Activated T-helper 2 cell treated with anti-CD3 and anti-CD28 coated beads, Interferon-gamma antibody, Interleukin-2, Interleukin-4, amounts not matched to agents 10 μg/mL and 5 μg/mL and 100 μg/mL, durations not matched to agents 14 hours and 24 hours and 36 hours (primary cell): ENCODE measurements at places on chromosomes 6 and 20.
A peak's percentile ranks its signal among the peaks of the same experiment; 100 is the strongest.

- H3K4me3 ChIP-seq: no peak overlapping the region
- H3K4me1 ChIP-seq: peaks cover 8% of the 10 kb centered on the region
- H3K27ac ChIP-seq: peak overlapping the region; percentile 15
- no peak for DNase-seq
- H3K36me3 ChIP-seq: no peaks in the 10 kb centered on the region
- H3K27me3 ChIP-seq: no peaks in the 10 kb centered on the region
Measured at GRCh38 chr6:109322825-109323224, 59.4 kb downstream of the CD164 start.

DNA sequence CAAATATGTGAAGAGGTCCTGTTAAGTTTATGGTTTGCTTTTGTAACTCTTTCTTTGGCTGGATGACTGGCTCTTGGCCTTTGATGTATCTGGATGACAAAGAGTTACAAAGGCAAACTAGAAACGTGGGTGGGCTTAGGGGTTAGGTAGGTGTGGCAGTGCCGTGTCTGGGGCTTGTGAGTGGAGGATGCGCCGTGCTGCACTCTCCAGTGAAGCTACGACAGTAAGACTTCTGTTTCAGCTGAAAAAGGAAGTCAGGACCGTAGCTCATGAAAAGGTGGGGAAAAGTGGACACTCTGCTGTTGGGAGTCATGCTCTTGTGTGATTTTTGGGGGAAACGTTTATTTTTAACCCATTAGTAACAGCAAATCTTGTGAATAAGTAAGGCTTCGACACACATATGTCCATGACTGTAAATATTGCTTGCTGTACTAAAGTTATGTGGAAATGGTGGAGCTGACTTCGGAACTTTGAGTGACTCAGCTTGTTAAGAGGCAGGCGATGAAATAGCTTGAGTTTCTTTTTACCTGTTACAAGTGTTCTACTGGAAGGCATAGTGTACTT lies 45.6 kb downstream of the DUSP22 start:
- peak overlapping the region; percentile 66 for H3K27ac ChIP-seq
- no peak for DNase-seq
- no peaks in the 10 kb centered on the region for H3K27me3 ChIP-seq
- H3K4me3 ChIP-seq: peak overlapping the region; percentile 50
- H3K36me3 ChIP-seq: peaks cover 8% of the 10 kb centered on the region

DNA sequence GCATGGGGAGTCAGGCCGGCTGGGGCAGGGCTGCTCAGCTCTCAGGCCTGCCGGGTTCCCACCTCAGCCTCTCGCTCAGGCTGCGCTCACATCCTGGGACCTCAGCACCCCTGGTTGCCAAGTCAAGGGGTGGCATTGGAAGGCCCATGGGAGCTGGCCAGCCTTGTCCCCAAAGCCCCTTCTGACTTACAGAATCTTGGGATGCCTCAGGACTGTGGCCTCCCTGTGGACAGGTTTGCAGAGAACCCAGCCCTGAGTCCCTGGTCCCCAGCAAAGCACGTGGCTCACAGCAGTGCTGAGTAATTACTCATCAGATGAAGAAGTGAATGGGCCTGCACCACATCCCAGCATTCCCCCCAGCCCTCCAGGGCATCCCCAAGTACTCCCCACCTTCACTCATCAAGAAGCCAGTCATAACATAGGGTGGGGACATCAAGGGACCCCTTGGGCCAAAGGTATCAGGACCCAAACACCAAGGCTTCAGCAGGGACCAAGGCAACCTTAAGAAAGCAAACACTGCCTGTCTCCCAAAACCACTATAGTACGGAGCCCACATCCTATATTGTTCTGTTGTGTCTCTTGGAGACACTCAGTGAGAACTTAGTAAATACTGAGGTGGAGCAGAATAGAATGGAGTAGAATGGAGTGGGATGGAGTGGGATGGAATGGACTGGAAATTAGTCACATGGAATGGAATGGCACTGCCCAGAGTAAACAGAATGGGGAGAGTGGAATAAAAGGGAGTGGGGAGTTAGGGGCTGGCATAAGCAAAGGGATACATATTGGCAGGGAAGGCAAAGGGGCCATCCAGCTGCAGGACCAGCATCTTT lies 3.6 kb downstream of the PGC start:
- DNase-seq: no peak
- no peaks in the 10 kb centered on the region for H3K4me1 ChIP-seq
- no peak overlapping the region for H3K27ac ChIP-seq
- H3K36me3 ChIP-seq: no peaks in the 10 kb centered on the region

DNA sequence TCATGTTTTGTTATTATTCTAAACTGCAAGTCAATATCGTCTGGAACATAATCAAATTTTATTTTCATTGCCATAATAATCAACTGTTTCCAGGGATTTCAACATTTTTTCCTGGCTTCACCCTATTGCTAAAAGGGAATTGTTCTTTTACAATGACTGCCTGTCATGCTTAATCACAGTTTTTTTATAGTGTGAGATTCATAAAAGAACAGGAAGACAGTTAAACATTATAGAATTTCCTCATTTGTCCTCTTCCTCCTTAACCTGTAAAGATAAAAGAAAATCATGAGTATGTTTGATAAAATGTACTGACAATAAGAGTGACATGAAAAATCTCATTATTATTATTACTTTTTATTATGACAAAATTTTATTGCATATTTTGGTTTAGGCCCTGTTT lies 73.3 kb upstream of the CENPW start:
- no peaks in the 10 kb centered on the region for H3K4me1 ChIP-seq
- no peaks in the 10 kb centered on the region for H3K27me3 ChIP-seq
- H3K4me3 ChIP-seq: no peak overlapping the region
- no peaks in the 10 kb centered on the region for H3K36me3 ChIP-seq
- no peak overlapping the region for H3K27ac ChIP-seq

DNA sequence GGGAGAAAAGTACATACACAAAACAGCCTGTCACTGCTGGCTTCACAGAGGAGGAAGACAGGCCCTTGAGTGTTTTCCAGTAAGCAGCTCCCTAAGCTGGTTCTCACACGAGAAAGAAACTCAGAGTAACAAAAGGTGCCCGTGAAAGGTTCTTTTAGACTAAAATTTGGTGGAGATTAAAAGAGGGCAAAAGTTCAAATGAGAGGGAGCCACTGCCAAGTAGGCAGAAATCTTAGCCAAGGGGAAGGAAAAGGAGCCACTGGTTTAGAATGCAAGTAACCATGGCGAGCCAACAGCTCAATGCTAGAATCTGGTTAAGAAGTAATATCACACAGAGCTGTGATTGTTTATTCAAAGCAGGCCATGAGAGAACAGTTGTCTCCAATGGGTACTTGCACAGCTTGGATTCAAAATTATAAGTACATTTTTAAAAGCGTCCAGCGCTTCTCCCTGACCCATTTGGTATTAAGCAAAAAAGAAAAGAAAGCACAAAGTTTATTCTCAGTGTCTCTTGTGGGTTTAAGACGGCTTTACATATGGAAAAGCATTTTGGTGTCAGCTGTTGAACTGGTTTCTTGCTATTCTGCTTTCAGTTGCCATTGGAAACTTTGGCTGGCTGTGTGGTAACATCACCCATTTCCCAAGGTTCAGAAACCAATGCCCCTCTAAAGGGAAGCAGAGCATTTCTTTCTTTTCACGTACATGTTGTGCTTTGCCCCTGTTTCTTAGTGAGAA lies 648.5 kb downstream of the RNF144B start:
- DNase-seq: no peak
- H3K4me3 ChIP-seq: no peak overlapping the region
- no peaks in the 10 kb centered on the region for H3K36me3 ChIP-seq
- no peak overlapping the region for H3K27ac ChIP-seq

DNA sequence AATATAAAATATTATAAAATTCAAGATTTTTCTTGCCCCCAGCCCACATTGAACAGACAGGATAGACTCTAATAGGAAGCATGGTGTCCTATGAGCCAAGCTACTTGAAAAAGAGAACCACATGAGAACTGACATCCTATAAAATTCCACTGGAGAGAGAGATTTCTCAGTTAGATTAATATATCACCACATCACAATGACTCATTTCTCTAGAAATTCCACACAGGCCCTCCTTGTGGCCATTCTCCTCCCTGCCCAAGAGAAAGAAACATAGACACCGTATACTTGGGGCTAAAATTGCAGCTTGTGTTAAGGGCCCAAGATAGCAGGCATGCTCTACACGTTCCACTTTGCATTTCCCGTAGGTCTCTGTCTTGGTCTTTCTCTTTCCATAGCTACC lies 481.4 kb downstream of the PTPRT start:
- no peak overlapping the region for H3K4me3 ChIP-seq
- no peak overlapping the region for H3K27ac ChIP-seq
- no peak for DNase-seq
- H3K27me3 ChIP-seq: no peaks in the 10 kb centered on the region
- H3K36me3 ChIP-seq: no peaks in the 10 kb centered on the region
- H3K4me1 ChIP-seq: no peaks in the 10 kb centered on the region

GRCh38 chr6:41757931-41758640 lies 10.9 kb upstream of the PGC start:
- no peak overlapping the region for H3K27ac ChIP-seq
- peaks cover 12% of the 10 kb centered on the region for H3K27me3 ChIP-seq
- H3K36me3 ChIP-seq: no peaks in the 10 kb centered on the region
- no peak overlapping the region for H3K4me3 ChIP-seq

DNA sequence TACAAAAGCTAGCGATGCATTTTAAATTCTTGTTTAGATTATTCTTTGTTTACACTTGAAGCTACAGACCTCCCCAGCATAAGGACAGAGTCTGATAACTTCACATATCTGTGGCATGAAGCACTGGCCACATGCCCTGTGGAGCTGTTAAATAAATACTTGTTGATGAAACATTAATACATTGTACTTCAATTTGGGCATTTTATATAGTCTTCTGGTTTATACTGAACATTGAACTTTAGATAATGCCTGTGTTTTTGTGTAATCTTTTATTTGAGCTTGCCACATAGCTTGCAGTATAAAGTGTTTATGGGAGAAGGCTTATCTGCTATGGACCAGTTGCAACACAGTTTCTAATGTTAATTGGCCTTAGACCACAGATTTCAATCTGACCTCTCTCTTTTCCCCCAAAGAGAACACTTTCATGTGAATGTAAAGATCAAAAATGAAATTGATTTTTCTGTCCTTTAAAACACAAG lies 48.2 kb downstream of the FRK start:
- no peaks in the 10 kb centered on the region for H3K36me3 ChIP-seq
- no peak overlapping the region for H3K4me3 ChIP-seq
- DNase-seq: no peak
- peaks cover 35% of the 10 kb centered on the region for H3K27me3 ChIP-seq

GRCh38 chr6:31737991-31738979 lies 1.5 kb upstream of the MSH5 start:
- H3K4me3 ChIP-seq: peak overlapping the region; percentile 93
- H3K36me3 ChIP-seq: peaks cover 58% of the 10 kb centered on the region
- H3K27ac ChIP-seq: peak overlapping the region; percentile 91
- peaks cover 58% of the 10 kb centered on the region for H3K4me1 ChIP-seq

DNA sequence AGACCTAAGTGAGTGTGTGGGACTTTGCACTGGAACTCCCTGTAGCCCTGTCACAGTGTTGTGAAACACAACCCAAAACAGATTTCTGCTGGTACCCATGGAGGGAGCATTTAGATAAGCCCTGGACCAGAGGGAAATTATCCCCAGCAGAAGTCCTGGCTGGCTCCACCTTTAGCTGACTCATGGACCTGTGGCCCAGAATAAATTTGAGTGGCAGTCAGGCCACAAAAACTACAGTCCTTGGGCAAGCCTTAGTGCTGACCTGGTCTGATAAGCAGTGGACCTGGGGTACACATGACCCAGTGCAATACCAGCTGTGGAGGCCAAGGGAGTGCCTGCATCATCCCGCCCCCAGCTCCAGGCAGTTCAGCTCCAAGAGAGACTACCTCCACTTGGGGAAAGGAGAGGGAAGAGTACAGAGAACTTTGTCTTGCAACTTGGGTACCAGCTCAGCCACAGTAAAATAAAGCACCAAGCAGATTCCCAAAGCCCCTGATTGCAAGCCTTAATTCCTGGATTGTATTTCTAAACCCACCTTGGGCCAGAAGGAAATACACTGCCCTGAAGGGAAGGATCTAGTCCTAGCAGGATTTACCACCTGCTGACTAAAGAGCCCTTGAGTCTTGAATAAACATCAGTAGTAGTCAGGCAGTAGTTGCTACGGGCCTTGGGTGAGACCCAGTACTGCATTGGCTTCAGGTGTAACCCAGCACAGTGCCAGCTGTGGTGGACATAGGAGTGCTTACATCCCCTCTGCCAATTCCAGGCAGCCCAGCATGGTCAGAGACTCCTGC lies 140.4 kb upstream of the COL21A1 start:
- H3K4me1 ChIP-seq: no peaks in the 10 kb centered on the region
- H3K27ac ChIP-seq: no peak overlapping the region
- H3K36me3 ChIP-seq: no peaks in the 10 kb centered on the region
- no peak for DNase-seq

GRCh38 chr20:10511509-10512251 lies 76.6 kb downstream of the SLX4IP start:
- peaks cover 14% of the 10 kb centered on the region for H3K36me3 ChIP-seq
- peak overlapping the region; percentile 9 for H3K4me3 ChIP-seq
- H3K4me1 ChIP-seq: peaks cover 57% of the 10 kb centered on the region
- peak; percentile 67 for DNase-seq
- H3K27me3 ChIP-seq: no peaks in the 10 kb centered on the region
